ENCODE measurements at places on chromosomes 7 and 10.

- no peak for DNase-seq
Measured at GRCh38 chr7:117116211-117116610, 162.9 kb downstream of the ST7 start.

- no peak for DNase-seq
Measured at GRCh38 chr7:146670532-146670931, 553.9 kb downstream of the CNTNAP2 start.

DNA sequence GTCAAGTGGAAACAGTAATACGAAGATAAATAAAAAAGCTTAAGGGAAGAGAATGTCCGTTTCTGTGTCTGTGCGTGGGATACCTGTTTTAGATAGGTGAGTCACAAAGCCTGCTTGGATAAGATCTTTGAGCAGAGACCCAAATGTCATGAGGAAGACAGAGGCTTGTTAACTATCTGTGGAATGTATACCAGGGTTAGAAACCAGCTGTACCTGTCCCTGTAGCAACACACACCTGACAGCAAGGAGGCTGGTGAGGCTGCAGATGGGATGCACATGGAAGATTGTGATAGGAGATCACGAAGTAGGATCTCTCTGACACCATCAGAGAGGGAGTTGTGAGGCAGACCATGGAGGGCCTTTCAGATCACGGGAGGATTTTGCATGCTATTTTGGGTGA is 105.3 kb downstream of the ARHGAP21 start:
- DNase-seq: no peak

DNA sequence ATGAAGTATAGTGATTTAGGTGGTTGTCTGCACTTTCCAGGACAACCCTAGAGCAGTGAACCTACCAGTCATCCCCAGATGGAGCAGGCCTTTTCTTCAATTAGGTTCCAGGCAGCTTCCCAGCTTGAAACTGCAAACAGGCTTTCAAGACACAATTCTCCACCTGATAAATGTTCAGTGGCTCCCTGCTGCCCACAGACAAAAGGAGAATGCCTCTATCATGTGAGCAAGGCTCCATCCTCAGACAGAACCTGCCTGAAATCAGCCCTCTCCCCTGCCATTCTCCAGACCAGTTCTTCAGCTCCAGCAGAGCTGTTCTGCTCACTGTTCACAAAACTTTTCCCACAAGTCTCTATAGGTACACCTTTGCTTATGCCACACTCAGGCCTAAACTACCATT is 22.1 kb downstream of the RELN start:
- DNase-seq: no peak

DNA sequence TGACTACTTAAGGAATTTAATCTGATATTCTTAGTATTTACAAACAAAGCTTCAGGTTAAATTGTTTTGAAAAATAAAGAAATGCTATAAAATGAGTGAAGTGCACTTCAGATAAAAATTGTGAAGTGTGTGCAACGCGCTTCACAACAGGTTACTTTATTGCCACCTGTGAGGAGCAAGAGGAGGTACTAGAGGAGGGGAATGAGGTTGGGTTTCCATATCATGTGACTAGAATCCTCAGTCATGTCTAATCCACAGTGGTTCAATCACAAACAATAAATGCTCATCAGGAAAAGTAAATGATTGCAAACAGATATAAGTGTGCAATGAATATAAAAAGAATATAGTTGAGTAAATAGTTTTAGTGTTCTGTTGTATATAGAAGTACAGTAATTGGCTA is 34.5 kb upstream of the CD36 start:
- DNase-seq: no peak

DNA sequence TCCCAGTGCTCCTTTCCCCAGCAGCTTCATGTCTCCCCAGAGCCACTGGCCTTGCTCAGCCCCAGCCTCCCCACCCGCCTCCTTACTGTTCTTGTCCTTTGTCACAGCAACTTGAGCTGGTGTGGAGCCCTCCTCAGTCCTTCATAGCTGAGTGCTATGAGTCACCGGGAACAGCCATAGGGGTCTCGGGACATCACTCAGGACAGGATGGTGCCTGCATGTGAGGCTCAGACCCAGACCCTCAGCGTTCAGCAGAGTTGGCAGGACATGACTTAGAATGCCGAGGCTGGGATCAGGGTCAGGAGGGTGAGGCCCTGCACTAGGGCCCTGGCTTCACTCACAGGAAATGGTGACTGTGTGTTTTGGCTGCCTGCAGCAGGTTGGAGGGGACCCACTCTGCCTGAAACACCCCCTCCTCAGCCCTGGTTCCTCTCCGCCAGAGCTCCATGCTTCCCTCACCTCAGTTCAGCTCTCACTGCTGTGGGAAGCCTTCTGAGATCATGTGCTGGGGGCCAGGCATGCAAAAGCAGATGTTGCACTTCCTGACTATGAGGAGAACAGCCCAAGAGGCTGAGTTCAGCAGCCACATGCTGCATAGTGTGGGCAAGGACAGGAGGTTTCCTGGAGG is 40.7 kb upstream of the GJD4 start:
- DNase-seq: peak; percentile 25

GRCh38 chr7:26723129-26723528 is 141.3 kb downstream of the SKAP2 start:
- DNase-seq: no peak

DNA sequence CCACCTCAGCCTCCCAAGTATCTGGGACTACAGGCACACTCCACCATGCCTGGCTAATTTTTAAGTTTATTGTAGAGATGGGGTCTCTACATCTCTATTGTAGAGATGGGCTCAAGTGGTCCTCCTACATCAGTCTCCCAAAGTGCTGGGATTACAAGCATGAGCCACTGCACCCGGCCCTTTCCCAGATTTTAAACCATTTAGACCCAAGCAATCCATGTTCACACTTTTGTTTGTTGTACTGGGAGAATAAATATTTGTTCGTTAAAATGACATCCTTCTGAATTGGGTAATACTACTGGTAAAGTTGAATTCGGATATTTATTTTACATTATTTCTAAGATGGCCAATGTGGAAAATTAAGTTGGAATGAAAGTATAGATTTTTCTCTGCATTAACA is 52.7 kb downstream of the MINPP1 start:
- DNase-seq: no peak

- no peak for DNase-seq
Measured at GRCh38 chr7:134339475-134339874, 22.7 kb upstream of the SLC35B4 start.

GRCh38 chr10:101874252-101874651 is 30.7 kb upstream of the KCNIP2 start:
- no peak for DNase-seq

DNA sequence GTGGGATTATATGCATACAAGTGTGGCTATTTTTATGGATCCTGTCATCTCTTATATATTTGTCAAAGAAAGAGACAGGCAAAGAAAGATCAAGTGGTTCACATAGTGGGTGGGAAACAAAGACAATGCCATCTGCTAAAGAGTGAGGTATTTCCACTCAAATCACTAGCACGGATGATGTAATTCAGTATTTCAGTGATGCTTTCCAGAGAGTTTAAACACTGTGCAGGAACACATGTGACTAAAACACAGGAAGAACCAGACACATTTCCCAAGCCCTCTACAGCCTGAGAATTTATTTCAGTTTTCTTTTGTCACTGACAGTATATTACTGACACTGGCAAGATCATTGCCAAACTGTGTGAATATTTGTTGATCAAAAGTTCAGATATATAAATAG is 885.7 kb upstream of the CELF2 start:
- DNase-seq: no peak

- DNase-seq: peak; percentile 19
Measured at GRCh38 chr10:26855186-26855585, 5.6 kb downstream of the ABI1 start.

- DNase-seq: no peak
Measured at GRCh38 chr7:13742126-13742525, 247.3 kb downstream of the ETV1 start.
